Activated CD8-positive, alpha-beta memory T cell treated with anti-CD3 and anti-CD28 coated beads, Interleukin-2, amount 50 U/mL, for 48 hours (primary cell): ENCODE measurements at places on chromosomes 3 and 15.

- DNase-seq, result no peak
Observed at GRCh38 chr3:139299261-139300132, 44.3 kb upstream of the MRPS22 start.

GRCh38 chr3:112738366-112738765, 97.4 kb upstream of the CCDC80 start:
- DNase-seq, result no peak

DNA sequence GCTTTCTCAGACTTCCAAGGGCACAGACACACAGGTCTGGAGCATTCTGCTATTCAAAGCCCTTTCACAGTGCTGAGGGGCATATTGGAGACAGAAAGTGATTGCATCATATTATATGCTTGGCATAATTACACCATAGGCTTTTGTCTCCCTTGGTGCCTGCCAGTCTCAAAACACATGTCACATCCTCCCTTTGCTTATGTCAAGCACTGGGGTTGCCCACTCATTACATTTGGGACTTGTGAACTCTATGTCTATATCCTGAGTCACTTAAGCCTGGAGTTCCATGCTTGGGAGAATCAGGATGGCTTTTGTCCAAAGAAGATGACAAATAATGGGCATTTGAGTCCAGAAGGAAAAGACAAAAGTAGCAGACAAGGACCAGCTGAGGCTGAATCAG, 12.3 kb upstream of the PDZRN3 start:
- no peak for DNase-seq

DNA sequence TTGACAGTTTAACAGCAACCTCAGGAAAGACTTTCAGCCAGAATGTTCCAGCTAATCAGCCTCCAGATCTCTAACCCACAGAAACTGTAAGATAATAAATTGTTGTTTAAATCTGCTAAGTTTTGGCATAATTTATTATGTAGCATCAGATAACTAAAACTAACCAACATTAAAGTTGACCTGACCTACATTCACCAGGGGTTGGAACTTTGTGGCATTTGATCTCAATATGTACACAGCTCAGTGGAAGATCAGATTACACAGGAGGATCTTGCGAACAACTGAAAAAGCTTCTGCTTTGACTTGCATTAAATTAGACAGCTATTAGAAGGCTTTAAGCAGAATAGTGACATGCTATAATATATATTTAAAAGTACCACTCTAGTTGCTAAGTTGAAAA, 91.4 kb upstream of the POU1F1 start:
- no peak for DNase-seq

DNA sequence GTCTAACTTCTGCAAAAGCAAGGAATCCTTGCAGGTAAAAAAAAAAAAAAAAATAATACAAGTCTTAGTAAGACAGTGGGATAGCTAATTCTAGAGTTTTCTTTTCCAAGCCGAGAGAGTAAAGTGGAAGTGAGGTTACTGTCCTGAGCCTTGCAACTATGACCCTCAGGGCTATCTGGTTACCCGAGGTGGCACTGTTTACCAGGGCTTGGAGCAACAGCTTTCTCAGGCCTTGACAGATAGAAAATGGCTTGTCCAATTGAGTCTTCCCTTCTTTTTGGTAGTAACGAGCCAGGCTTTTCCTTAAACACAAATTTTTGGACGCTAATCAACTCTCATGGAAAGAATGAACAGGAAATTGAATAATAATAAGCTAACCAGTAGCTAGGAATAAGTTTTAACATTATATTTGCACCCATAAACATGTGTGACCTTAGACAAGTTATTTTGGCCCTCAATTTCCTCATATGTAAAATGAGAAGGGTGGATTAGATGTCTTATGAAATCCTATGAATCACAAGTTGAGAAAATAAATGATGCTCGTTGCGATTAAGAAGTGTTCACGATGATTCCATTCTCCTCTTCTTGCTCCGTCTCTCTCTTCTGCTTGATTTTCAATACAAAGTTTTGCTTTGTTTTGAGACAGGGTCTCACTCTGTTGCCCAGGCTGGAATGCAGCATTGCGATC, 236.9 kb upstream of the KBTBD8 start:
- no peak for DNase-seq

DNA sequence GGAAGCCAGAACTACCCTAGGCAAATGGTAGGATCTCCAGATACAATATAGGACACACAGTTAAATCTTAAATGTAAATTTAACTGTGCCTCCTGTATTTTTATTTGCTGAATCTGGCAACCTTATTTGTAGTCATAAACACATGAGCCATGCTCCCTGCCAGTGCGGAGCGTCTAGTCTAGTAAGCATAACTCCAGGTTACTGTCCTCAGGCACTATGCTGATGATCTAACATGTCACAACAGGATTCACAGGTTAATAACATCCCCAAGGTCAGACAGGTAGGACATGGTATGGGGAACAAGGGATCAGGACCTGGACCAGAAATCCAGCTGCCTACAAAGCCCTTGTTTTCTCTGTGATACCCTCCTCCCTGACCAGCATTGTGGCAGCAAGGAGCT, 305.1 kb downstream of the CACNA2D3 start:
- no peak for DNase-seq

GRCh38 chr3:123046262-123047061, 18.9 kb upstream of the SEMA5B start:
- DNase-seq, result no peak

DNA sequence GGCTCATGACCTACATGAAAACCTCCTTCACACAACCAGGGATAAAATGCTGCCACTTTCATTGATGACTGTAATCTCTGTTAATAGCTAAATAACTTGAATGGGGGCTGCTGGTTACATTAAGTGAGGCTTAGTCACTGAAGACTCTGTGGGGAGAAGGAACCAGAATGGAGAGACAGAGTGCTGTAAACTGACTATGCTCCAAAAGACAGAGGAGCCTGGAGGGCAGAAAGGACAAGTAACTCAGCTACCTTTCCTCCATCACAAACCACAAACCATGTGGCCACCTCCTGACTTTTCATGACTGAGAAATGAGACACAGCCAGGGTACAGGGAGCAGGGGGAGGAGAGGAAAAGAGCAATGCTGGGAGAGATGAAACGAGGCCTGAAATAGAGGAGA, 97.1 kb upstream of the TRIM42 start:
- no peak for DNase-seq

DNA sequence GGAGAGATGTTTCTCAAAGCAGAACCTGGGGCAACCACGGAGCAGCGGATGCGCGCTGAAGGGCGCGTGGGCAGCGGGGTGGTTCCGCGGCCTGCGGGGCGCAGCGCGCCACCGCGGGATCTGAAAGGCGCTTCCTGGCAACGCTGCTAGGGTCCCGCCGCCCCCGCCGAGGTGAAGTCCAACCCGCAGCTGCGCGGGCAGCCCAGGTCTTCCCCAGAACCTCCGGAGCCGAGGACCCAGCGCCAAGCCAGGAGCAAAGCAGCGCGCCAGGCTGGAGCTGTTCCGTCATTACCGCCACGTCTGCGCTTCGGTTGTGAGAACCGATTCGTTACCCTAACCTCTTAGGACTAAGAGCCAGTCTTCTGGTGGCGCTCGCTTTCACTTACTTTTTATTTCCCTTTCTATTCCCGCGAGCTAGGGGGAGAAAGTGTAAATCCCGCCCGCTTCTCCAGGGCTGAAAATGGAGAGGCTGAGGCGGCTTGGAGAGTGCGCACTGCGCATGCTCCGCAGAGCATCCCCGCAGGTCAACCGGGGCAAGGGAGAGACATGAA, 3.2 kb upstream of the GABRG3 start:
- DNase-seq, result no peak

- DNase-seq, result no peak
Observed at GRCh38 chr3:45443459-45443858, 55.1 kb downstream of the LARS2 start.
